Brain (organoid and tissue), 16 donors: ENCODE measurements at places on chromosomes 6 and 20. TPM values are rescaled to one million over a fixed set of nuclear protein-coding genes. Genes with fewer than 3 reads are reported as not detected.

The PDE7B gene
- polyA plus RNA-seq, result 1.6 TPM

The SLC44A4 gene
- 15.7 TPM for polyA plus RNA-seq

DNA sequence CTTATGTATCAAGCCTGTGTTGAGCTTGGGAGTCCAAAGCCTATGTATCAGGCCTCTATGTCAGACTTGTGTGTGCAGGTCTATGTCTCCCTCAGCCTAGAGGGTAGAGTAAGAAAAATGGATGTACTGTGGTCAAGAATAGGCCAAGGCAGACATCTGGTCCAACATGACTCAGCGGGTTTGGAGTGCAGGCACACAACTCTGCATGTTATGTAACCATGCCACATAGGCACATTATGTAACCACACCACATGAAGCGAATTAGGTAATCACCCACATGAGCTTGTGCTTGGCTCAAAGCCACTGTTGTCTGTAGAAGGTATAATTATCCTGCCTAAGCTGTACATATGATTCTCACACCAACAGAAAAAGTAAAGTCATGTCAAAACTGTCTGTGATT, 1190.5 kb upstream of the EYS start:
- DNase-seq, result no peak

- DNase-seq, result no peak
Observed at GRCh38 chr6:150987371-150987828, 121.9 kb downstream of the MTHFD1L start.

DNA sequence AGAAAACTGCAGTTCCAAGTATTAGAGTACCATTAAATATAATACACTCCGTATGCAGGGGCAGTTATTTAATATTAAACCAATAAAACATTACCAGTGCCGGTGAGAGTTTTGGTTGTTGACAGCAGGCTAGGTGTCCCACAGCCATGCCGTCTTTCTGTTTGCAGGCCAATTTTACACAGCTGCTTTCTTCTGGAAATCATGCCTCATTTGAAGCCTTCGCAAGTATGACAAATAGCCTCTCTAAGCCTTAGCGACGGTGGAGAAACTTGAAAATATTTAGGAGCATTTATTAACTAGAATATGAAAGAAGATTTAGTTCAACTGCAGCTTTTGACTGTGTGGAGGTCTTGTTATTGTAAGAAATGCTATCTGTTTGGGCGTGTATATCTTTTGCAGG, 226.0 kb downstream of the BMP2 start:
- no peak for DNase-seq

DNA sequence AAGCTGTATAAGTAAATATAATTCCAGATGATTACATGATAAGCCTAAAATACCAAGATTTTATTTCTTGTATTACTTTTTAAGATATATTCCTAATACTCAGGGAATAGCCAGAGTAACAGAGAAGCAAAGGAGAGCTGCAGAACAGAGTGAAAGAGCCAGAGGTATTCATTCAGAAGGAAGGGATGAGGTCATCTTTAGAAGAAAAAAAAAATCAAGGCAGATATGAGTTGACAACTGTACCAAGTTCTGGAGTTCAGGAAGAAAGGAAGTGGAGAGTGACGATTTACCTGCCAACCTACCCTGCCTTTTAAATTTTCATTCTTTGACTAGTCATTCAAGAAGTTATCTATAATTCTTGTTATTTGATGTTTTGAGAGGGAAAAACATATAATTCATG, 28.8 kb upstream of the NHSL1 start:
- DNase-seq, result no peak
